Colonic mucosa (tissue), 4 donors: ENCODE measurements at places on chromosomes 3 and 15. TPM values are rescaled to one million over a fixed set of nuclear protein-coding genes. Genes with fewer than 3 reads are reported as not detected.
A peak's percentile ranks its signal among the peaks of the same experiment; 100 is the strongest.

Gene FBXL22
- 2.1 TPM for total RNA-seq

Gene PPP1R14D
- 137 TPM for total RNA-seq

Gene IL17RB
- 25.7 TPM for total RNA-seq

- no peak for DNase-seq
Observed at GRCh38 chr3:37531066-37531720, 330.5 kb upstream of the CTDSPL start.

Gene PLA2G4B
- total RNA-seq, result 2.2 TPM

- DNase-seq, result no peak
Observed at GRCh38 chr3:13462125-13462629, 17.9 kb upstream of the HDAC11 start.

GRCh38 chr3:98553753-98554152 lies 22.0 kb downstream of the GPR15 start:
- no peak for DNase-seq

DNA sequence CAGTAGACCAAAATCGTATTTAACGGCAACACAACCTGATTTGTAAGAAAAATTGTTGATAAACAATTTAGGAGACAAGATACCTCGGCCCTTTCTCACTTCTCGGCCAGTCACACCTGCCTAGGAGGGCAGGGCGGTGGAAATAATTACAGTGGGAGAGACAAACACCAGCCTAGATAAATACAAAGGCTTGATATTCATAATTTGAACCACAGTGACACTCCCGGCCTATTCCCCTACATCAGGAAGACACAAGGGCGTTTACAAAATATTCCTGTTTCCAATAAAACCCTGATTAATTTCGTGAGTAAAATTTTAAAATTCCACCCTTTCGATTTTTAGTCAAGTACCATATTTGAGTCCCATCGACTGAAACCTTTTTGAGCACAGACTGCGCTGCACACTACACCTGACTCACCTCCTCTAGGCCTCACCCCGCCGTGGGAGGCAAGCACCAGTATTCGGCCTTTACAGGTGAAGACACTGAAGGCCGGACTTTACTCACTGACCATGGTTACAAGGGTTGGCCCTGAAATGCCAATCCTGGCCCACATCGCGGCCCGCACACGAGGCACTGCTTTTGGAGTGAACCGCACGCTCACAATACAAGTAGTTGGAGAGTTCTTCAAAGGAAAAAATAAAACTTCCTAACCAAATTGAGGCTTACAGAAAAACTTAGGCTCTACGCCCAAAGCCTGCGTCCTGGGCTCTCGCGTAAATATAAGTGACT lies 794 bp downstream of the ARPP19 start:
- DNase-seq, result peak; percentile 67

Gene IL16
- 3.4 TPM for total RNA-seq

Gene CDC25A
- total RNA-seq, result 5.3 TPM

Gene CFAP91
- 0.61 TPM for total RNA-seq

Gene CD200
- 7.6 TPM for total RNA-seq

GRCh38 chr3:175383371-175383770 lies 524.2 kb downstream of the NAALADL2 start:
- DNase-seq, result no peak

DNA sequence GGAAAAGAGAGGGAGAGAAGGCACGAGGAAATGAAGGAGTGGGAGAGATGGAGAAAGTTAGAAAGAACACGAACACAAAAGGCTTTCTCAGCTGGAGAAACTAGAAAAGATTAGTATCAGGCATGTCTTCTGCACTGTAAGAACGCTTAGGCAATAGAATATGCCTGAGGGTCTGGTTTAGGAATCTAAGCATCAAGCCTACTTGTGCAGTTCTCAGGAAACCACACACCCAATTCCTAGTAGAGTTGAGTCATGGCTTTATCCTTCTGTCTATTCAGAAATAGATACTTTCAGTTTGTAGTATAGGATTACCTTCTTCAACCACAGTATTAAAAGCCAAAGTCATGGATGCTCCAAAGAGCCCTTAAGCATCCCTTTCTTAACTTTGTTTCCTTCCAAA lies 969.4 kb downstream of the NTRK3 start:
- no peak for DNase-seq

Gene C3orf33
- 2.4 TPM for total RNA-seq

GRCh38 chr15:39447346-39447745 lies 133.5 kb upstream of the THBS1 start:
- no peak for DNase-seq

- DNase-seq, result no peak
Observed at GRCh38 chr15:99058421-99058870, 46.4 kb upstream of the SYNM start.

Gene EBLN2
- total RNA-seq, result 3.1 TPM

- no peak for DNase-seq
Observed at GRCh38 chr15:67622110-67622509, 79.6 kb downstream of the MAP2K5 start.

DNA sequence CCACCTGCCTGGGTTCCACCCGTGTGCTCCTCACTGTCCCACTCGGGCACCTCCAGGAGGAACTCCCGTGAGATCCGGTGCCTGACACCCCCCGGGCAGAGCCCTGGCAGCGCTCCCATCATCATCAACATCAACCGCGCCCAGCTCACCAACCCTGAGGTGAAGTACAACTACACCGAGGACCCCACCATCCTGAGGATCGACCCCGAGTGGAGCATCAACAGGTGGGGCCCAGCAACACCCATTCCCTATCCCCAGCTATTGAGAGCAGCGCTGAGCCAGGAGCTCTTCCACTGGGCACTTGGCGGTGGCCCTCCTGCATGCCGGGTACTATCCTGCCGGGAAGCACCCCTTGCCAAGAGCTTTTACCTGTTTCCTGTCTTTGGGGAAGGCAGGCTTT lies 33.5 kb downstream of the PLXNA1 start:
- DNase-seq, result no peak

GRCh38 chr3:197956626-197956988 lies 3.4 kb upstream of the LMLN start:
- no peak for DNase-seq

Gene SETD2
- total RNA-seq, result 39.5 TPM

Gene SPG21
- total RNA-seq, result 85.8 TPM

Gene ATP13A5
- total RNA-seq, result 0.37 TPM

DNA sequence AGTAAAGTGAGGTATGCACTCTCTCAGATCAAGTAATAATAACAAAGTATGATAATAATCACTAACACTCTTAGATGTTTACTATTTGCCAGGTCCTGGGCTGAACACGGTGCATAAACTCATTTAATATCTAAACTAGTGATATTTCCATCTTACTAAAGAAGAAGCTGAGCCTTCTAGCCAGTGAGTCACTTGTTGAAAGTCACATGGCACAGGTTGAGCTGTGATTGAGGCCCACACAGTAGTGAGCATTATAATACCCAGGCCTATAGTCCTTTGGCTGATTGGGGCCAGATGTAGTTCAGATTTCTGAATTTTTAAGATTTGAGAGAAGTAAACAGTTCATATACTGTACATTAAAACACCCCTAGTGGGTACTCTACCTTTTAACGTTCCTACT lies 93.2 kb upstream of the CCDC80 start:
- DNase-seq, result no peak

DNA sequence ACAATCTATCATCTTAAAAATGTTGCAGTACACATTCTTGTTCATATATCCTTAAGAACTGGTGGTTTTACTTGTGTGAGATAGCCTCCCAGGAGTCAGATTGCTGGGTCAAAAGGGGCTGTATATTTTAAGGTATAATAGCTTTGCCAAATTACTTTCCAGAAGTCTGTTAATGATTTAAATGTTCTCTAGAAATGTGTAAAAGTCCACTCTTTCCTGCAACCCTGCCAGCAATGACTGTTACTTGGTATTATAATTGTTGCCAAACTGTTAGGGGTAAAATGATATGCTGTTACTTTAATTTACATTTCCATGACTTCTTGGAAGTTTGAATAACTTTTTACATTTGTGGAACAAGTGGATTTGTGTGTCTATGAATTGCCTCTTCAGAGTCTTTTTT lies 170.8 kb downstream of the SLC9A9 start:
- DNase-seq, result no peak

GRCh38 chr3:69902386-69902785 lies 97.1 kb upstream of the SAMMSON start:
- no peak for DNase-seq

GRCh38 chr15:57060799-57061198 lies 142.4 kb downstream of the TCF12 start:
- DNase-seq, result no peak

Gene ETV5
- total RNA-seq, result 3.1 TPM

Gene CCR8
- 0.47 TPM for total RNA-seq

DNA sequence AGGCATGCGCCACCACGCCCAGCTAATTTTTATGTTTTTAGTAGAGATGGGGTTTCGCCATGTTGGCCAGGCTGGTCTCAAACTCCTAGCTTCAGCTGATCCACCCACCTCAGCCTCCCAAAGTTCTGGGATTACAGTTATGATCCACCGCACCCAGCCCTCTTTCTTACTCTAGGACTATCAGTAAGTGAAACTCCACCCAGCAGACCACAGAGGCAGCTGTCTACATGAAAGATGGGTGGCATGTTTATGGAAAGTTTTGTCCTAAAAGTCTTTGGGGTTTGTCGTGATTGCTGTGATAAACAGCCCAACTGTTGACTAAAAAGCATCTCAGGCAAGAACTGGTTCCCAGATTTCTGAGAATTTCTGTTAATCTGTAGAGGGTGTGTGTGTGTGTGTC lies 10.9 kb downstream of the ARL6IP5 start:
- no peak for DNase-seq

DNA sequence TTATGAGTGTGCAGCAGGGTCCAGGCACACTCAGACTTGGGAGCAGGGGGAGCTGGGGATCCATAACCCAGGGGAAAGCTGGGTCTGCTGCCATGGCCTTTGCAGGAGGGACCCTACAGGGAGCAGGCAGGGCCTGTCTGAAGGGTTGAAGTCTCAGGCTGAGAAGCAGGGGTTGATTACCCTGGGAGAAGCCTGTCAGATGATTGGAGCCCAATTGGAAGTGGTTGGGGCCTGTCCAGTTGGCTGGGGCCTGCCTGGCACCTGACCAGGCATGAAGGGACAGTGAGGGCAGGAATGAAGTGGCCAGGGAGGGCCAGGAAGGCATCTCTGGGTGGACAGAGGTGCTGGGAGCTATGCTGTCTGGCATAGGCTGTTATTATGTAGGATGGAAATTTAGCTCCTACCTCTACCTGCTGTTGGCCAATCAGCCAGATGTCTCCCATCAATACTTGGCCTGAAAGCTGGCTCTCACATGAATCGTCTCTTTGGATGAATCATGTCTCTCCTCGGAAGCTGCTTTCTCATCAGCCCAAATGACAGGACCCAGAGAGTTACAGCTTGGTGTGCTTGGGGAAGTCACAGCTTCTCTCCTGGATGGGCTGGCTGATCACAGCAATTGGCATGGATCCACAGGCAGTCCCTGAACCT lies 27.4 kb upstream of the SLCO2A1 start:
- DNase-seq, result no peak

GRCh38 chr15:87767516-87767915 lies 489.0 kb downstream of the NTRK3 start:
- no peak for DNase-seq

DNA sequence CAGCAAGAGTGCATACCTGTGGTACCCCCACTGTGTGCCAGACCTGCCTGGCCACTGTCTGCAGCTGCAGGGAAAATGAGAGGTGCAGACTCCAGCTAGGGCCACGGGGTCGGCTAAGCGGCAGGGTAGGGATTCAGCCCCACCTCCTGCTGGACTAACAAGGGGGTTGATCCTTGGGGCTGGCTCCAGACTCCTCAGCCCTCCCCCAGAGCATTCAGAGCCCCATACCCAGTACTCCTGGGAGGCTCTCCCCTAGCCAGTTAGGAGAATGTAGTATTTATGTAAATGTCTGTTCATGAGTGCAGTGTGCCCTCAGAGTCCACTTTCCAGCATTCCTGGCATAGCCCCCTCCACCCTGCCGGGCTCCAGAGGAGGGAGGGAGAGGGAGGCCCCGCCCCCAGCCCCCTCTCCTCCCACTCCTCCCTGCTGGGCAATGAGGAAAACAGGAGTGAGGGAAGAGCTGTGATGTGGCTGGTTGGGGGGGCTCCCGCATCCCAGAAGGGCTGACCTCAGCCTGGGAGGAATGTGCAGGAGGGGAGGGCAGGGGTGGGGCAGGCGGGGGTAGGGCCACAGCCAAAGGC lies 4.5 kb upstream of the SEMA3B start:
- peak; percentile 60 for DNase-seq

- DNase-seq, result no peak
Observed at GRCh38 chr3:103203441-103203840, 768.6 kb downstream of the ZPLD1 start.

DNA sequence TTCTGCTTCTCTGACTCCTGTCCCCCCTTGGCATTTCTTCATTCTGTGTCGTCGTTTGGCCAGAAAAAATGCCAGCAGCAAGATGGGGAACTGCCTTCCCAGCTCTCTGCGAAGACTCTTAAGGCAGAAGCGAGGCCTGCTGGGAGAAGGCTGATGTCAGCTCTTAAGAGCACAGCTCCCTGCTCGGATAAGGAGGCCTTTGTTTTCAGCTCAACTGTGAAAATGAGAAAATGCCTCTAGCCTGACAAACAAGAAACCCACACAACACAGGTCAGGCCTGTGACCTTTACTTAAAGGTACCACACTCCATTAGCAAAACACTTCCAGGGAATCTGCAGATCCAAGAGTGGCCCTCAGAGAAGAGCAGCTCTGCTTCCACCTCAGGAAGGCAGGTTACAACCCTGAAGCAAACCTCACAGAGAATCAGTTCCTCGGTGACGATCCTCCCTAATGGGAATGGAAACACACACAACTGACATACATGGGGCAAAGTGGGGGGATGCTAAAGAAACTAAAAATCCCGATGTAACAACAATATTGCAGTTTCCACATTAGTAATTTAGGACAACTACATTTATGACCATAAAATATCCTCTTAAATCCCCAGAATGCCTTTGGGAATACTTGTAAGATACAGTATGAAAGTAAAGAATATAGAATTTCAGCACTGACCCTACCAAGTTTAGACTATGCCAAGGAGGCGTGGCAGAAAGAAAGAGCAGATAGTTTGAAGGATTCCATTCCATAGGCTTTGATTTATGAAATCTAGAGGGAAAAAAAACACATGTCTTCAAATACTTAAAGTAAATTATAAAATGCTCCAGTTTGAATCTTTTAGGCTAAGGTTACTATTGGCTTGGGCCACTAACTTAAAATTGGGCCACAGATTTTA lies 52.1 kb downstream of the VGLL4 start:
- peak; percentile 50 for DNase-seq

DNA sequence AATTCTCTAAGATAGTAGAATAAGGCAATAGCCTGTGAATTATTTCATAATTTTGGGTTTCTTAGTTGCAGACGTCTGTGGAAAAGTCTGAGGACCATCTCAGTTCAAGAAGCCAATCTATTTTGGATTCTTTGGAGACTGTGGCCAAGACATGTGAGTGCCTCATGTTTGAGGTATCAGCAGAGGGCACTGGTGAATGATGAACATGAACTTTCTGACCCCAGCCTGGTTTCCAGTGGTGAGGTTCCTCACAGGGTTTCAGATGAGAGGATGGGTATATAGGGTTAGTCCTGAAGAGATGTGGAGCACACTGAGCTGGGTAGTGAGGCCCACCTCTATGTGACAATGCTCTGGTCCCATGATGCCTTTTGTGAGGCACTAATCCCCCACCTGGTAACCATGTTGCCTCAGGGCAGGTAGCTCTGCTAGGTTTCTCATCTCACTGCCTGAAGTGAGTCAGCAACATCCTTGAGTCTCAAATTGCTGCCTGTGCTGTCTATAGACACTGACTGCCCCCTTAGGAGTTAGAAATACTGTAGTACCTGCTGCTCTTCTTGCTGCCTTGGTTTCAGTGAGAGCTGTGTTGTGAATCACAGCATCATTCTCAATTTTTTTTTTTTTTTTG lies 32.3 kb downstream of the C3orf62 start:
- DNase-seq, result peak; percentile 24

- DNase-seq, result no peak
Observed at GRCh38 chr3:40464339-40465110, 7.4 kb downstream of the RPL14 start.

Gene SOX14
- total RNA-seq, result not detected
